ENCODE measurements at places on chromosomes 12 and 14.
A peak's percentile ranks its signal among the peaks of the same experiment; 100 is the strongest.

DNA sequence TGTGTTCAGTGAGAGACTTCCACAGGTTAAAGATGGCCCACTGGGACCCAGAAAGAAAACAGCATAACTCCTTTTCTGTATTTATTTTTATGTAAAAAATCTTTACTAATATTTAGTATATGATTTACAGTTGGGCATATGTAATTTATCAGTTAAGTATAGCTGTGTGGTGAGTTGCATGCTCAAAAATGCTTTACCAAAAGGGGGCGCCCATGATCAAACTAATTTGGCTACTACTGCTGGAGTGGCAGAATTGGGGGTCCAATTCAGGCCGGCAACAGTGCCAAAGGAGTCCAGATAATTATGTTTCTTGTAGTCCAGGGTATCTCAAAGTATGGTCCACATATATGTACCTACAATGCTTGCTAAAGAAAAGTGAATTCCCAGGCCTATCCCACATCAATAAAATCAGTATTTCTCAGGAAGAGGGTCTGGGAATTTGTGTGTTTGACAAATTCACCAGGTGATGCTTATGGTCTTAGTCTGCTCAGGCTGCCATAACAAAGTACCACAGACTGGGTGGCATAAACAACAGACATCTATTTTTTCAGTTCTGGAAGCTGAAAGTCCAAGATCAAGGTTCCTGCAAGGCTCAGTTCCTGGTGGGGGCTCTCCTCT is 152.0 kb downstream of the KTN1 start:
- peak; percentile 25 for DNase-seq

GRCh38 chr14:100467939-100468338 is 119.3 kb downstream of the BEGAIN start:
- no peak for DNase-seq

- no peak for DNase-seq
Measured at GRCh38 chr14:93960108-93960475, 16.3 kb downstream of the ASB2 start.

DNA sequence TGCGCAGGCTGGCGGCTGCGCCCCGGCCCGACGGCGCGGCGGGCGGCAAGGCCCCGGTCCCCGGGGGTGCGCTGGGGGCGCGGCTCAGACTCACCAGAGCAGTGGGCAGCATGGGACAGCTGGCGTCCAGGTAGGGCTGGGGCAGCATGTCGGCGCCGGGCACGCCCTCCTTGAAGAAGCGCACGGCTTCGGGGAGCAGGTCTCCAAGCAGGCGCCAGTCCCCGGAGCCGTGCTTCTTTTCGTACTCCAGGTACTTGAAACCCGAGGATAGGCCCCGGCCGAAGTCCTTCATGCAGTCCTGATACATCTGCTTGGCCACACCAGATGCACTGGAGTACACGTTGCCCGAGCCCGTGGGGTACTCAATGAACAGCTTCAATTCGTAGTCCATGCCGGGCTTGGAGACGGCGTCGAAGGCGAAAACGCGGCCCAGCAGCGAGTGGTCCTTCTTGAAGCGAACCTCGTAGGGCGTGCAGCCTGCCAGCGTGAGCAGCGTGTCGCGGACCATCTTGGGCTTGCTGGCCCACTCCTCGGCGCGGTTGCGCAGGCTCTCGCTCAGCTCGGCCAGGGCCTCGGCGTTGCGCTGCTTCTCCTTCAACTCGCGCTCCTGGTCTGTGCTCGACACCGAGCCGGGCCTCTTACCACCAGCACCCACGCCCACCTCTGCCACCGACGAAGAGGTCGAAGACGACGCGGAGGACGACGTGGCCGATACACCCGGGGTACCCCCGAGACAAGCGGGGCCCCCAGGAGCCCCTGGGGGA is 2.2 kb downstream of the IRF2BPL start:
- DNase-seq, result no peak

DNA sequence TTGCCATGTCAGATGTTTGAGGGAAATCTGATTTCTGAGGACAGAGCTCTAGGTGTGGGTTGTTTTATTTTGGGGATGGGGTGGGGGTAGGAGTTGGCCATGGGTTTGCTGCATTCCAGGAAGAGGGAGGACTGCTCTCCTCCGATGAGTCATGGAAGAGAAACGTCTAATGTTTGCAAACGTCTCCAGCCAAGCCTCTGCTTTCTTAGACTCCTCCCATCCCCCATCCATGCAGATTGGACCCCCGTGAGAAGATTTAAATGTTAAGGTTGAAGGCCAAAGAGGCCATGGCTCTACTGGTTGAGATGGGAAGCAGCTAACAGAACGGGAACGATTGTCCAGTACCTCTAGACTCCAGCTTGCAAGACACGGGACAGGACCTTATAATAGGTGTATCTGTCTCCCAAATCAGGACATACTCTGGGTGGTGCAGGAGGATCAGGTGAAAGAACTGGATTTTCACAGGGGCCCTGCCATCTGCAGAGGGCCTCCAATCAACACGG is 11.4 kb upstream of the ATP2A2 start:
- peak; percentile 82 for DNase-seq

- no peak for DNase-seq
Measured at GRCh38 chr12:130710733-130711080, 5.4 kb downstream of the RIMBP2 start.

DNA sequence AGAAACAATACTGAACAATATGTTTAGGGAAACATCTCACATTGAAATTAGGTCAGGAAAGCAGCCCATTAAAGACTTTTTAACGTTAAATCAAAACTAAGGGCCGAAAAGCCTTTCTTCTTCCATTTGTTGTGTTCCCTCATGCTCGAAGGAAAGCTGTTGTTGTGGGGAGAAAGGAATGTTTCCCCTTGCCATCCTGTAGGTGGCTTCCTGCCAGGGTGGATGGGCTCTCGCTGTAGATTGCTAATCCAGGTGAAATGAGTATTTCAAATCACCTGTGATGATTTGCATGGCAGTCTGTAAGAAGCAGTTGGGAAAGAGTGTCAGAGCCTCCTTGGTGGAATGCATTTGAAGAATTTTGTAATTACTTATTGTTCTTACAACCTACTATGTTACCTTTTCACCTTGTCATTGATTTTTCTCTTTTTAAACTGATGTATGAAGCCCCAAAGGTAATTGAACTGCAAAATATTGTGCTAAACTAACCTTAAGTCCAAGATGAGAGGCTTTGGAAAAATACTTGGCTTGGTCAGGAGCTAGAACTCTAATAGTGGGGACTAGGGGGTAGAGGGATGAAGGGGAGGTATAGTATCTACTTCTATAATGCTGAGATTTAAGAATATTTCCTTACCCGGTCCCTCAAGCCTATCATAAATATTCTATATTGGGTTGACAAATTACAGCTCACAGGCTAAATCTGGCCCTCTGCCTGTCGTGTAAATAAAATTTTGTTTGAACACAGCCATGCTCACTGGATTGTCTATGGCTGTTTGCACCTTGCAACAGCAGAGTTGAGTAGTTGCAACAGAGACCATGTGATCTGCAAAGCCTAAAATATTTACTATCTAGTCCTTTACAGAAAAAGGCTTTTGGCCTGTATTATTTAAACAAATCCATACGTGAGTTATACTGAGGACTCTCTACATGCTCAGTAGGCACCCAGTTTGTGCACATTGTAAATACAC is 7.7 kb upstream of the DCP1B start:
- no peak for DNase-seq

DNA sequence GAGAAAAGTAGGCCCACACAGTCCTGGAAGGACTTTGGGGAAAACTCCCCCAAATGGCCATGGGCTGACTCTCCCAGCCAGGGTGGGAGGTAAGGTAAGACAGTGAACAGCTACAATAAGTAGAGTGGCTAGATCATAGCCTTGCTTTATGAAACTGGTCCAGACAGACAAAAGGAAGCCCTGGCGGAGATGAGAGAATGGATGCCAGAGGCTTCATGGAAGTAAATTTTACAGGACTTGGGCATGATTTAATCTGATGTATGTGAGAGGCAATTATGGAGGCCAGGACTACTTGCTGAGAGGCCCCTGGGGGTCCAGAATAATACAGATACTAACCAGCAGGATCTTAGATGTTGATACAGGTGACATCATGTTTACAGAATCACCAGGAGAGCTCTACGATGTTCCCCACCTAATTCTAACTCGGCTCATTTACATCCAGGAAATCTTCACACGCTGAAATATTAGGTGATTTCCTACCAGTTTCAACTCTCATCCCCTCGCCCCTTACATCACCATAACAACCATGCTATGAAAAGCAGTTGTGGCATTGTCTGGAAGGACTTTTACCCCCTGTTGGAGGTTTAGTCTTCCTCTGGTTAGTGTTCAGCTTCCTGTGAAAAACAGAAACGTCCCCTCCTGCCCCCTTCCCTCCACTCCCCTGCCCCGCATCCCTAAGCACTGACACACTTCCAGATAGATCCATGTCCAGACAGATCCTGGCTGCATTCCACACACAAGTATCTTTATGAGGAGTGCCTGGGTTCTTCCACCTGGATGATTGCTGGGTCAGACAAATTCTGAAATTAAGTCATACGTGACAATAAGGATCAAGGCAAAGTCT is 39.5 kb upstream of the NT5DC3 start:
- DNase-seq, result no peak

GRCh38 chr12:56601503-56601902 is 28.6 kb downstream of the BAZ2A start:
- no peak for DNase-seq

GRCh38 chr14:92475451-92476187 is 38.0 kb upstream of the RIN3 start:
- peak; percentile 85 for DNase-seq

- DNase-seq, result peak; percentile 28
Measured at GRCh38 chr12:1607940-1608712, 13.7 kb upstream of the FBXL14 start.

Measured in fibroblast of mammary gland (primary cell).